D721Med (cell line): ENCODE measurements at places on chromosomes 3 and 15.

DNA sequence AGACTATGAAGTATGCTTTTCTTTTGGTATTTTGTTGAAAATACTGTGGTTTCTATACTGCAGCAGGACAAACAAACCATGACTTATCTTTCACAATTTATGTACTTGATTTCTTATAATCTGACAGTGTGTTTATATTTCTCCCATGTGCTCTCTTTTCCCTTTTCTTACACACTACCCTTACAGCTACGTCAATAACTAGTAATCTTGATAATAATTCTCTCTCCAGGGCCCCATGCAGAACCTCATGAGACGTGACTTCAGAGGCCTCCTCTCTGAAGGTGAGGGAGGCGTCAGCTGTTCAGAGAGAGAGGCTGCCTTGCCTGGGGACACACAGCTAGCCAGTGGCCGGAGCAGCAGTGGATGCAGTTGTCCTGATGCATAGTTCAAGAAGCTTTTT is 35.9 kb downstream of the KY start:
- DNase-seq = no peak

GRCh38 chr15:34644851-34645250 is 61.4 kb upstream of the GOLGA8B start:
- no peak for DNase-seq

- DNase-seq = no peak
These were observed 54.6 kb upstream of the SEC13 start for GRCh38 chr3:10375296-10376053.

GRCh38 chr3:172317984-172318383 is 130.3 kb downstream of the GHSR start:
- no peak for DNase-seq

GRCh38 chr15:68183616-68184315 is 21.4 kb downstream of the CALML4 start:
- DNase-seq = no peak

- no peak for DNase-seq
These were observed 1017.3 kb upstream of the EPHA6 start for GRCh38 chr3:95797081-95797480.

DNA sequence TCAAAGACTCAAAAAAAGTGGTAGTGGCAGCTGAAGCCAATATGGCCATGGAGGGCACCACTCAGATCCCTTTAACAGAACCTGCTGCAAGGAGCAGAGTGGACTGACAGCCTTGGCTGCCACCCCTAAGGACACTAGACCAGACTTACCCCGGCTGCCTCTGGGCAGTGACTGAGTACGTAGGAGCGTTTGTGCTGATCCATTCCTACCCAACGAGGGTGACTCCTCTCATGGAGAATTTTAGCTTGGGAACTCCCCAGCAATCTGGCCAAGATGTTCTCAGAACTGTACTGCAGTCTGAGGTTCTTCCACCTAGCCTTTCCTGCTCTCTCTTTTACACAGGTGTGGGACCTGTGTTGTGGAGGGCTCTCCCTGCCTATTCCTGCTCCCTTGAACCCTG is 22.1 kb downstream of the CLEC3B start:
- no peak for DNase-seq

GRCh38 chr3:149291178-149291577 is 42.3 kb downstream of the TM4SF18 start:
- DNase-seq = no peak

- no peak for DNase-seq
These were observed 991.2 kb downstream of the TUSC7 start for GRCh38 chr3:117700573-117701360.

GRCh38 chr3:52920841-52921240 is 23.5 kb upstream of the STIMATE start:
- DNase-seq = no peak

DNA sequence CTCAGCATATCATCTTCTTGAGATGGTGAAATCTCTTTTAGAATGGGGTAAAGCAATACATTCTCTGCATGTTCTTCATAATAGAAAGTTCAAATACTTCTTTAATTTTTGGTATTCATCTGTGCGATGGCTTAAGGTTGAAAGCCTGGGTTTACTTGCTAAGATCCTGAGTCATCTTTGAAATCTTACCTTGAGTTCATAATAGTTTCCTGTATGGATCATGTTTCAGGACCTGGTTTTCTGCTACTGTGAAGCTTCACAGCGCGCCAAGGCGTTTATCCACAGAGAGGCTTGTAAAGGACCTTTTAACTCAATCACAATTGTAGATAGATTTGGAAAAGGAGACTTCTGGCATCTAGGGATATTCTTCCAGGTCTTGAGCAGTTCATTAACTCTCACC is 39.0 kb downstream of the MED12L start:
- DNase-seq = no peak

- no peak for DNase-seq
These were observed 448.6 kb upstream of the CDIN1 start for GRCh38 chr15:36130641-36131310.

DNA sequence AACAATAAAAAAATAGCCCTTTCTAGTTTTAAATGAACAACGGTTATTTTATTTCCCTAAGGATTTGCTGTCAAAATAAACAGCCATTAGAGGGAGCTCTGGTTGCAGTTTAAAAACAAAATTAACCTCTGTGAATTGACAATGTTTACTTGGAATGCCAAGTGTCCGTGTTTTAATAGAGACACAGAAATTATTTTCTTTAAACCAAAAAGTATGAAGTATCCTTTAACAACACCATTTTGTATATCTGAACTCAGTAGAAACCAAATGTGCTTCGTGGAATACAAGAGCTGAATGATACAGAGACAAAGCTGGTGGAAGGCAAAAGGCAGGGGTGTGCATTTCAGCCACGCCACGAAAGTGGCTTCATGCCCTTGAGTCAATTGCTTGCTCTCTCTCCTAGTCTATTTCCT is 74.4 kb downstream of the MOBP start:
- no peak for DNase-seq

- no peak for DNase-seq
These were observed 4.0 kb downstream of the ANKDD1A start for GRCh38 chr15:64915518-64916227.

- no peak for DNase-seq
These were observed 116.0 kb downstream of the GMNC start for GRCh38 chr3:190746531-190746930.

DNA sequence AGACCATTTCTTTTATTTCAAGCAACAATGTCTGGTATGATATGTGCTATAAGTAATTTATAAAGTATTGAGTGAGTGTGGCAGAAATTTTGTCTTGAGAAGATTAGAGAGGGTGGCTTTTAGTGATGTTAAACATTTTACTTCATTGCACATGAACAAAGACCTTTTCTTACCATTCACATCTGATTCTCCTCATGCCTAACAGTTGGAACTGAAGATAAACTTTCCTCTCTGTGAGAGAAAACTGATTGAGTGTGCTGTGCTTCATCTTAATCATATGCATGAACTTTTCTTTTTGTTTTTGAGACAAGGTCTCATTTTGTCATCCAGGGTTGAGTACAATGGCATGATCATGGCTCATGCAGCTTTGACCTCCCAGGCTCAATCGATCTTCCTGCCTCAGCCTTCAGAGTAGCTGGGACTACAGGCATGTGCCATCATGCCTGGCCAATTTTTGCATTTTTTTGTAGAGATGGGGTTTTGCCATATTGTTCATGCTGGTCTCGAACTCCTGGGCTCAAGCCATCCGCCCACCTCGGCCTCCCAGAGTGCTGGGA is 377.7 kb upstream of the GOLIM4 start:
- no peak for DNase-seq
